HTR-8/SVneo (cell line): ENCODE measurements at places on chromosomes 3 and 15.
A peak's percentile ranks its signal among the peaks of the same experiment; 100 is the strongest.

DNA sequence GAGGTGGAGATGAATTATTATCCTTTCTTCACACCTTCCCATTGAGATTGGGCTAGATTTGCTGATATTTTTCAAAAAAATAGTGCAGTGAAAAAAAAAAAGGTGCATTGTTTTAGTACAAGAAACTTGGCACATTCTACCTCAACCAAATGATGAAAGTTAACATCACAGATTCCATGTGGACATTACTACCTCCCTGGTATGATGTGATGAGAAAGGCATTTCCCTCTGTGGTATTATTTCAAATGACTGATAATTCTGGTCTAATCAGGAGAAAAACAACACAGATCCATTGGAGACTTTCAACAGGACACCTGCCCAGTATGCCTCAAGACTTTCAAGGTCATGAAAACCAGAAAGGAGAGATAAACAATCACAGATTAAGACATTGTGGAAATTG, 313.4 kb downstream of the BCHE start:
- no peak for DNase-seq

- DNase-seq, result no peak
Observed at GRCh38 chr3:191568206-191568605, 107.2 kb downstream of the PYDC2 start.

DNA sequence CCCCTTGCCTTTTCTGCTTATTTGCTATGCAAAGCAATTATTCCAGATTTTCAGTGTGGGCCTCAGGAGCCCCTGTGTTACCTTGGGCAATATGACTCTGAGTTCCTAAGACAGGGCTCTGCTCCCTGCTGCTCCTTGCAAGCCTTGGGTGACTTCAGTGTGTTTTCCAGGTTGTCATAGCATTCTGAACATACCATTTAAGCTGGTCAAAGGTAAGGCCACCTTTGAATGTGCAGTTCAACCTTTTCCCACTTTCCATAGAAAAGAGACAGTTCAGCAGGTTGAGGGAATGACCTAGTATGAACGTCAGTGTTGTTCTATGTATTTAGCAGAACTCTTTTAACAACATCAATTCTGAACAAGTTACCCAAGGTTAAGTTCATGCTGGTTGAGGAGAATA, 302.2 kb downstream of the PTPRG start:
- DNase-seq, result no peak

DNA sequence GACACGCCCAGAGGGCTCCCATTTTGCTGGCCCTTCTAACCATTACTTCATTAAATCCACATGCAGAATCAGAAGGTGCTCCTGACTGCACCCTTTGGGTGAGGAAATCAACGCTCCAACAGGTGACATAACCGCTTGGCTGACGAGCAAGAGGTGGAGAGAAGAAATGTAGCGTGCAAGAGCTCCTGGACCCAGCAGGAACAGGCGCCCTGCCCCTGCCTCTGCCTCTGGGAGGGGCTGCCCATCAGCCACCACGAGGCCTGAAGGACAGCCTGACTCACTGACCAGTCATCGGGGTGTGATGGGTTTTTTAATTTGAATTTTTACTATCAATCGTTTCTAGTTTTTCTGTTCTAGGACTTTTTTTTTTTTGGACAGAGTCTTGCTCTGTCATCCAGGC, 218.2 kb downstream of the ADAMTS17 start:
- DNase-seq, result no peak

DNA sequence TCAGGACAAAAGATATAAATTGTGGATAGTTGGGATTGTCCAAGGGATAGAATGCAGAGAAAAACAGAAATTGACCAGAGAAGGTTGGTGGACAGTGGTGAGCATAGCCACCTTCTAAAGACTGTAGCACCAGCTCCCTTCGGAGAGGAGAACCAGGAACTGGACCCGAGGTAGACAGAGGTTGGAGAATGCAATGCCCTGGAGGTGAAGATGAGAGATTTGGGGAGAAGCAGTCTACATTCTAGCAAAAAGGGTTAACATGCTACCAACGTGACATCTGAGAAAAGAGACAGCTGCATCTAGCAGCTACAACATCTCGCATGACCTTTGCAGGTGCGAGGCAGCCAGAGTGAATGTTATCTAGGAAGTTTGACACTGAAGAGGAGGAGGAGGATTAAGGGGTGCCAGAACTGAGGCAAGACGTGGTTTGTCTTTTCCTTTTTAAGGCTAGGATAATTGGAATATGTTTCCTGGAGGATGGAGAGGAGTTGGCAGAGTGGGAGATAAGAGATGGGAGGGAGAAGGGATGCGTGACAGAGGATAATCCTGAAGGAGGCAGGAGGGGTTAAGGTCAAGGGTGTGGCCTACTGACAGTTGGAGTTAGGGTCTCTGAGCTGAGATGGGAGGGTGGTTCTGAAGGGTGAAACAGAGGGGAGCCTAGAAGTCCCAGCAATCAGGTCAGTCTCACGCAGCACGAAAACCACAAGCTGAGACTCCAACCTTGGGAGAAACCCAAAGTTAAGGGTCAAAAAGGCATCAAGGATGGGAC, 103.7 kb upstream of the NR2E3 start:
- no peak for DNase-seq

- DNase-seq, result no peak
Observed at GRCh38 chr15:26773067-26773877, 406 bp upstream of the GABRB3 start.

DNA sequence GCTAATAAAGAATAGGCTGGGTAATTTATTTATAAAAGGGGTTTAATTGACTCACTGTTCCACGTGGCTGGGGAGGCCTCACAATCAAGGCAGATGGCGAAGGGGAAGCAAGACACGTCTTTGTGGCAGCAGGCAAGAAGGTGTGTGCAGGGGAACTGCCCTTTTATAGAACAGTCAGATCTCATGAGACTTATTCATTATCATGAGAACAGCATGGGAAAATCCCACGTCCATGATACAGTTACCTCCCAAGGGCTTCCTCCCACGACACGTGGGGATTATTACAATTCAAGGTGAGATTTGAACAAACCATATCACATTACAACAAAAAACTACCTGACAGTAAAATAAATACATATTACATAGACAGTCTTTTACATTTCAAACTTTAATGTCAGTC, 414.9 kb downstream of the NAALADL2 start:
- no peak for DNase-seq

DNA sequence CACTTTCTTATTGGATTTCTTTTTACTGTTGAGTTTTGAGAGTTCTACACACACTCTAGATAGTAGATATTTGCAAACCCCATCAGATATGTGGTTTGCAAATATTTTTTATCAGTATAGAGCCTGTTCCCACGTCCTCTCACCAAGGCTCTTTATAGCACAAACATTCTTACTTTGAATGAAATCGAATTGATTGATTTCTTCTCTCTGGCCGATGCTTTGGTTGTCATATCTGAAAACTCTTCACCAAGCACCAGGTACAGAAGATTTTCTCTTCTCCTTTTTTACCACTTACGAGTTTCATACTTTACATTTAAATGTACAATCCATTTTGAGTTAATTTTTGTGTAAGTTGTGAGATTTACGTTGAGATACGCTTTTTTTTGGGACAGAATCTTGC, 163.4 kb downstream of the PTPRG start:
- DNase-seq, result no peak

GRCh38 chr3:134374105-134374790, at the start of gene AMOTL2:
AMOTL2 (minus strand) TSS chr3:134374447; CDS start chr3:134371433, 3,014 bp downstream.
- DNase-seq, result peak; percentile 91

GRCh38 chr15:86591158-86591557, 511.5 kb downstream of the AGBL1 start:
- DNase-seq, result no peak

GRCh38 chr15:83057696-83058376, 9.2 kb downstream of the BTBD1 start:
- no peak for DNase-seq

GRCh38 chr3:109642025-109642424, 304.7 kb upstream of the DPPA4 start:
- DNase-seq, result no peak

DNA sequence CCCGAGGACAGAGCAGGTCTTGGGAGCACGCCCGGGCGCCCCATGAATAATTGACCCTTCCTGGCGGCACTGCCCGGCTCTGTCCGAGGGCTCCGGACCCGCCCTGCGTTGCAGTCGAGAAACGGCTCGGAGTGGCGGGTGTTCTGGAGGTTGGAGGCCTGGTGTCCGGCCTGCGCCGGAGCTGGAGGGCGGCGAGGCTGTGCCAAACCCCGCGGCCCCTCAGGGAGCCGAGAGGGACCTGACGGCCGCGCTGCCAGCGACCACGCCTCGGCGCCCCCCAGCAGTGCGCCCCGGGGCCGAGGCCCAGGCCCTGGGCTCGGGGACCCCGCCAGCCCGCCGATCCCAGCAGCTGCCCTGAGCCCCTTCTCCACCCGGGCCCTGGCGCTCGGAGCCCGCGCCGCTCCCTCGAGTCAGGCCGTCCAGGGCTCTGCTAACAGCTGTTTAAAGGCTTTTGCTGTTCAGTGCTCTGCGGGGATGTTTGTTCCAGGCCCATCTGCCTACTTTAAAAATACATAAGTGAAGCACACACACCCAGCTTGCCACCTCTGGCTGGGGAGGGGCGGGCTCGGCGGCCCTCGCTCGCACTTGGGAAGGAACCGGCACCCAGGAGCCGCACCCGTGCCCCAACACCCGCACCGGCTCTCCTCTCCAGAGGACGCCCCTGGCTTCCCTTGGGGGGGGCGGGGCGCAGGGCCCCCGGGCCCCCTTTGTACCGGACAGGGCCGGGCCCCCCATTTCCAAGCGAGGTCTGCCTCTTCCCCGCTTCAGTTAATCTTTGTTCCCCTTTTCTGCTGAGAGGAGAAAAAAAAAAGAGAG, 730 bp upstream of the ZNF710 start:
- DNase-seq, result no peak

DNA sequence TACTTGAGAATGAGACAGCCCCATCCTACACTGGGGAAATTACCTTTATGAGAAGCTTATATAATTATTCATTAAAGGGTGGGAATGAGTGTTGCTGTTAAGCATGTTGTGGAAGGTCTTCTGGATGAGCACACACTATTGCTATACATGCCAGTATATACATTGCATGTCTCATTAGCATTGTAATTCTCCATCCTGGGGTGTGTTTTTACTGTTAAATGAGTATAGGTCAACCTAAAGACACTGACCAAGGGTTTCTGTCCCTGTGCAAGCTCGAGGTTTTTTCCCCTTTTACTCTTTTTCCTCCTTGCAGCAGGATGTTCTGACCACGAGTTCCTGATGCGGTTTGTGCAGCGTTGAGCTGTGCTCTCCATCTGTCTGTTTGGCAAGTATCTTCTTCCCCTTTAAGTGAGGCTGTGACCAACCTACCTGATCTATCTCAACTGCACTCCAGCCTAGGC, 7.2 kb upstream of the IVD start:
- no peak for DNase-seq

- DNase-seq, result no peak
Observed at GRCh38 chr3:54137311-54137710, 15.0 kb downstream of the CACNA2D3 start.

DNA sequence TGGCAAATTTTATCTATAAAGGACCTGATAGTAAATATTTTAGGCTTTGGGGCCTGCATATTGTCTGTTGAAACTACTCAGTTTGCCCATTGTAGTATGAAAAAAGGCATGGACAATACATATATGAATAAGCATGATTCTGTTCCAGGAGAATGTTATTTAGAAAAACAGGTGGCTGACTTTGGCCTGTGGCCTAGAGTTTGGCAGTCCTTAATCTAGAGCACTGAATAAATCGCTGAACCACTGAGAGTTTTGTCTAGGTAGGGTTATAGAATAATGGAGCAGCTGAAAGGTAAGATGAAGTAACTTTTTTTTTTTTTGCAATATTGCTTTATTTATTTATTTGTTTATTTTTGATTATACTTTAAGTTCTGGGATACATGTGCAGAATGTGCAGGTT, 75.0 kb downstream of the LRRC49 start:
- no peak for DNase-seq
